ENCODE measurements at places on chromosomes 7 and 10. TPM values are rescaled to one million over a fixed set of nuclear protein-coding genes. Genes with fewer than 3 reads are reported as not detected.

NAMPT gene
- 54.4 TPM for total RNA-seq

OR2A1 gene
- 0.13 TPM for total RNA-seq

GPC2 gene
- total RNA-seq: 4.4 TPM

ADIRF gene
- 0.33 TPM for total RNA-seq

FAM25G gene
- total RNA-seq: not detected

SPDYE8 gene
- not detected for total RNA-seq

EFCAB10 gene
- not detected for total RNA-seq

NOD1 gene
- total RNA-seq: 4.7 TPM

GDF10 gene
- total RNA-seq: not detected

NACAD gene
- total RNA-seq: 9.4 TPM

Data from mesangial cell (primary cell).